ENCODE measurements at places on chromosomes 7 and 10.

DNA sequence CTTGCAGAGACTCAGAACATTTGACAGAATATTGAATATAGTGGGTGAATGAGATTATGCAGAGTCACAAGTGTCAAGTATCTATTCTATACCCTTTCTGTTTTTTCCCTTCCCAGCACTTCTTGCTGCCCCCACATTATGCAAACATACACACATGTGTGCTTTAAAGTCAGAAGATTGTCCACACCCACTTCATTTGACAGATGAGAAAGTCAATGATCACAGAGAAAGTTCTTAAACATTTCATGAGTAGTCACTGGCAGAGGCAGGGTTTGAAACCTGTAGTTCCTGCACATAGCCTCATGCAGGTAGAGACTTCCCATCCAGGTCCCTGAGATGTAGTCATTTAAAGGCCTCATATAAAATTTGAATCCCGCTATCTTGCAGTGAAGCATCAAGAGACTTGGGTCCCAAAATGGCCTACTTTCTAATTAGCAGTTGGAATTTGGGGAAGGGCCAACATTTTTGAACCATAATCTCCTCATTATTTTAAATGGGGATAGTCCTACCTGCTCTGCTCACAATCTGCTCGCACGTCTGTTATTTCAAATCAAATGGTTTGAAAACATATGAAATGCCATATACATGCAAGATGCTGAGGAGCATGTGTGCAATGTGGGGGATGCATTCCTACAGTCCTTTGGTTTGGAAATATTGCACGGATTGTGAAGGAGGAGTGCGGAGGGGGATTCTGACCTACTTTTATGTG, 217.8 kb downstream of the STK31 start:
- no peak for DNase-seq

GRCh38 chr10:10699427-10699826, 318.2 kb upstream of the CELF2 start:
- peak; percentile 4 for DNase-seq

- no peak for DNase-seq
Measured at GRCh38 chr7:44970523-44971051, 8.2 kb downstream of the MYO1G start.

DNA sequence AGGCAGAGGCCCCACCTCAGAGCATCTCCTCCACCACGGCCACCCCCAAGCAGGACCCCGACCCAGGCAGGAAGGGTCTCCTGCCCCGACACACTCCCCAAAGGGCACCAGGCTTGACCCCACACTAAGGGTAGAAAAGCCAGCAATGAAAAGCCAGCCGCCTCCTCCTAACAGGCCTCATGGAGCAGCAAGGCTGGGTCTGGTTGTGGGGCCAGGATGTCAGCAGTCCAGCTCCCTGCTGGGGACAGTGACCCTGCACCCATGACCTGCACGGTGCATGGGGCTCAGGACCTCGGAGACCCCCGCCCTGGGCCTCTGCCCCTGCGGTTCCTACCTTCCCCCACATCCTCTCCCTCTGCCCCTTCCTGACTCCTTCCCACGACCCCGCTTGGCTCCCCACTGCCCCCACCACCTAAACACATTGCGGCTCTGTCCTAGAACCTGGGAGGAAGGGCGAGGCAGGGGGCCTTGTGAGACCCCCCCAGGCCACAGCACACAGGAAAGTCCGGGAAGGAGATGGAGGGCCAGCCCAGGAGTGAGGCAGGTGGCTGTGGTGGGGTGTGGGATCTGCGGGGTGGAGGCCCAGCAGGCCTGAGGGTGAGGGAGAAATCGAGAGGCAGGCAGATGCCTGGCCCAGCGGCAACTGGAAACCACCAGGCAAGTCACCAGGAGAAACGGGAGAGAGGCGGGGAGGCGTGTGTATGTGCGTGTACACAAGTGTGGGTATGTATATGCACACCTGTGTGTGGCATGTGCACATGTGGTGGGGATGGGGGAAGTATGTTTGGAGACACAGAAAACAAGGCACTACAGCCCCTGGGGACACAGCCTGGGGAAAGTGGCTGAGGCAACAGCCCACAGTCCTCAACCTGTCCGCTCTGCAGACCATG, 229.9 kb downstream of the MAD1L1 start:
- no peak for DNase-seq

DNA sequence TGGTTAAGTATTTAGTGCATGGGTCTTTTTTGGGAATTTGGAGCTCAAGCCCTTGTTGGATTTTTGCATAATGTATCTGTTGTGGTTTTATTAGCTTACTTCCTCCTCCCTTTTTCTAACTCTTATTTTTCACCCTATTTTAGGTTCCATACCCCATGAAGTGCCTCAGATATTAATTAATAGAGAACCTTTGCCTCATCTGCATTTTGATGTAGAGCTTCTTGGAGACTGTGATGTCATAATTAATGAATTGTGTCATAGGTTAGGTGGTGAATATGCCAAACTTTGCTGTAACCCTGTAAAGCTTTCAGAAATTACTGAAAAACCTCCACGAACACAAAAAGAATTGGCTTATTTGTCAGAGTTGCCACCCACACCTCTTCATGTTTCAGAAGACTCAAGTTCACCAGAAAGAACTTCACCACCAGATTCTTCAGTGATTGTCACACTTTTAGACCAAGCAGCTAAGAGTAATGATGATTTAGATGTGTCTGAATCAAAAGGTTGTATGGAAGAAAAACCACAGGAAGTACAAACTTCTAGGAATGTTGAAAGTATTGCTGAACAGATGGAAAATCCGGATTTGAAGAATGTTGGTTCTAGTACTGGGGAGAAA, 28.0 kb downstream of the SIRT1 start:
- DNase-seq = no peak

DNA sequence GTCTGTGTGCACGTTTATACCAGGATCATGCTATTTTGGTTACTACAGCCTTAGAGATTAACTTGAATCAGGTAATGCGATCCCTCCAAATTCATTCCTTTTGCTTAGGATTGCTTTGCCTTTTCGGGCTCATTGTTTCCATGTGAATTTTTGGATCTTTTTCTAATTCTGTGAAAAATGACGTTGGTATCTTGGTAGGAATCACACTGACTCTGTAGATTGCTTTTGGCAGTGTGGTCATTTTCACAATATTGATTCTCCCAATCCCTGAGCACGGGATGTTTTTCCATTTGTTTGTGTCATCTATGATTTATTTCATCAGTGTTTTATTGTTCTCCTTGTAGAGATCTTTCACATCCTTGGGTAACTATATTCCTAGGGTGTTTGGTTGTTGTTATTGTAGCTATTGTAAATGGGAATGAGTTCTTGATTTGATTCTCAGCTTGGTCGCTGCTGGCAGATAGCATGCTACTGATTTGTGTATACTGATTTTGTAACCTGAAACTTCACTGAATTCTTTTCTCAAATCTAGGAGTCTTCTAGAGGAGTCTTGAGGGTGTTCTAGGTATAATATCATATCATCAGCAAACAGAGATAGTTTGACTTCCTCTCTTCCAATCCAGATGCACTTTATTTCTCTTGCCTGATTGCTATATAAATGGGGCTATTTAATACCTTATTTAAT, 18.2 kb downstream of the SNX8 start:
- no peak for DNase-seq

- no peak for DNase-seq
Measured at GRCh38 chr10:5584895-5585516, 60.2 kb downstream of the CALML3 start.

DNA sequence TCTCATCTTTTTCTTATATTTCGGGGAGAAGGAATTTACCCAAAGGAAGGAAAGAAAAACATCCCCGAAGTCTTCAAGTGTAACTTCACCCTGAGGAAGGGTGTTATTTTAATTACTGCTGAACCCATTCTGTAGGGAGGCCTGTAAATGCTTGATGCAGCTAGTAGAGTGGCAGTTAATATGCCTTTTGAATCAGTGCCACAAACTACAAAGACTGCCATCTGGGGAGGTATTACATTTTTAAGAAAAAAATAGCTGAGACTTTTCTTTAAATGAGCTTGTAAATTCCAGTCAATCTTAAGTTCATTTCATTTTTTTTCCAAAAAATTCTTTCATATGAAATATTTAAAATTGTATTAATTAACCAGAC, 233.1 kb upstream of the FERD3L start:
- DNase-seq = no peak

DNA sequence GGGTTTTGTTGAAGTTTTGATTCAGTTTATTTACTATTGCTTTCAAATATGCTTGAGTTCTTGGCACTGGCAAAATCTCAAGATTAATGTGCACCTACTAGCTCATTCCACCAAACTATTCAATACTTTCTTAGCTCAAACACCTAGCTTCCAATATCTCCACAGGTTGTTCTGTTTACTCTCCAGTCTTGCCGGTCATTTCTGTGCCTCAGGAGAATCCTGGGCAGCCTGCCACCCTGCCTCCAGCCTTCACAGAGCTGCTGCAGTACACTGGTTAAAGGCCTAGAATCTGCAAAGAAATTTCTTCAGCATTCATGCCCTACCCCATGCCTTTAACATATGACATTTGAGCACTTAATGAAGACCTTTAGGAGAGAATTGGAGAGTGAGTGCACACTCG, 4.0 kb upstream of the TMEM106B start:
- DNase-seq = no peak

DNA sequence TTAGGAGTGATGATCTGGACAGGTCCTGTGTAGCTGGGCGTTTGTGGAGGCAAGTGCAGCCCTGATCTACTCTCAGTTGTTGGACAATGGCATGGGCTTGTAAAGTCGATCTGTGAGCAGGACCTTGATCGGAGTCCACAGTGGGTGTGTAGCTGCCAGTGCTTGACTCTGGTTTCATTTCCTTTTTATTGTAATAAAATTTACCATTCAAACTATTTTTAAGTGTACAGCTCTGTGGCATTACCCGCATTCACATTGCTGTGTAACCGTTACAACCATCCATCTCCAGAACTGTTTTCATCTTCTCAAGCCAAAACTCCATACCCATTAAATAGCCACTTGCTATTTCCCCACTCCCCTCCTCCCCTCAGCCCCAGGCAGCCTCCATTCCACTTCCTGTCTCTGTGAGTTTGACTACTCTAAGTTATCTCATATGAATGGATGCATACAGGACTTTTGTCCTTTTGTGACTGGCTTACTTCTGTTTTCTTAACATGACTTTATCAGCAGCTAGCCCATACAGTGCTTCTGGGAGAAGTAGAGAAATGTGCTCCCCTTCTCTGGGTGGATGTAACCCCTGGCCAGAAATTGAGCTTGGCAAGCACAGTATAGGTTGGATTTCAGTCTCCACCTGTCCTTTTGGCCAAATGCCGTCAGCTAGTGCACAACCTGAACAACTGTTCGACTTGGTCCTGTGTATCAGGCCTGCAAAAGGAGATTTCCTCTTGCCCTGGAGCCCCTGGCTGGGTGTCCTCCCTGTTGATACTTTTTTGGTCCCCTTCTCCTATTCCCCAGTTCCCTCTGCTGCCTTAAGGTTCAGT, 180.0 kb downstream of the LRMDA start:
- peak; percentile 72 for DNase-seq

GRCh38 chr10:29329420-29329819, 40.5 kb downstream of the LYZL1 start:
- no peak for DNase-seq

GRCh38 chr10:61837755-61838171, 63.7 kb upstream of the ARID5B start:
- DNase-seq = no peak

DNA sequence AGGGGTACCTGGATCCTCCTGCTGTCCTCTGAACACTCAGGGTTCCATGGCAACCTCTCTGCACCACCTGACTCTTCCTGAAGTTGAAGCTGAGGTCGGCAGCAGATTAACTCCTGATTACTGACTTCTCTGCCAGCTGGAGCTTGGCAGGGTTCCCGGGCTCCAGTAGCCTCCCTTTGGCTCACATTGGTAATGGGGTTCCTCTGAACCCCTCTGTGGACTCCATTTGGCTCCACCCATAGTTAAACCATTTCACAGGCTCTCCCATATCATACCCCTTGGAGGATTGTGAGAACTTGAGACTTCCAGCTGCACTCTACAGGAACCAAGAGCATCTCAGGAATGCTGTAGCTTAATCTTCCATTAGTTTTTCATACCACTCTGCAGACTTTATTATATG, 292.5 kb downstream of the HDAC9 start:
- no peak for DNase-seq

- no peak for DNase-seq
Measured at GRCh38 chr10:43254199-43254730, 12.6 kb downstream of the RASGEF1A start.

DNA sequence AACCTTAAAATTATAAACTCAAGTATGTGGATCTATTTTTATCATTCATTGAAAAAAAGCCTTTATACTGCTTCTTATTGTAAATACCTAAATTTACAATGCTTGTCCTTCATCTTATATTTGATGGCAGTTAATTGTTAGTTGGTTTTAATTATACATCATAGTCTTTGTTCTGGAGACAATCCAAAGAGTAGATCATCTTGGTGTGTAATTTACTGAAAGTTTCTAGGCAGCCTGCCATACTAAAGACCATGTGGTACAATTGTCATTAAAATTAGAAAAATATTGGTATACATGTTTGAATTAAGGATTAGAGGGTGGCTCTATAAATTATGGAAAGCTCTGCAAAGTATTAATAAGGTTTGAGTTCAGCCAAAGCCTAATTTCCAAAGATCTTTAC, 231.4 kb downstream of the KCND2 start:
- no peak for DNase-seq

GRCh38 chr7:80330434-80330833, 181.4 kb downstream of the GNAT3 start:
- DNase-seq = no peak

GRCh38 chr7:81672872-81673271, 97.0 kb downstream of the HGF start:
- DNase-seq = no peak

- no peak for DNase-seq
Measured at GRCh38 chr10:14063531-14064285, 267.0 kb downstream of the FRMD4A start.

- DNase-seq = no peak
Measured at GRCh38 chr7:157840174-157840913, 503.5 kb downstream of the DNAJB6 start.

DNA sequence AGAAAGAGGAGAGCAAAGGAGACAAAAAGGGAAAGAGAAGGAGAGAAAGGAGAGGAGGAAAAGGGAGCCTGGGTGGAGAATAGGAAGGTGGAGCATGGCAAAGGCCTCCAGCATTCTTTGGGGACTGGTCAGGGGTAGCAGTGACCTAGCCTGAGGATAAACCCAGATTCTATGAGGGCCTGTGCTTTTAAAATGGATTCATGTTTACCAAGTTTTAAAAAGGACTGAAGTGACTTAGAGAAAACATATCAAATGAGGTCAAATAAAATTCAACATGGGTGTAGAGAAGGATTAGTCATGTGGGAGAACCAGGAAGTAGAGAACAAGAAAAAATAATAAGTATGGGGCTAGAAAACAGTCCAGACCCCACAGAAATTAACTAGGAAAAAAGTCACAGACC, 20.7 kb downstream of the CREB3L2 start:
- DNase-seq = no peak

GRCh38 chr10:42974693-42975002, 102.2 kb upstream of the RET start:
- no peak for DNase-seq

- no peak for DNase-seq
Measured at GRCh38 chr7:107939573-107940489, 48.8 kb downstream of the DLD start.

GRCh38 chr10:52353960-52354394, 39.9 kb downstream of the DKK1 start:
- no peak for DNase-seq
